ENCODE measurements at places on chromosomes 1 and 21.

DNA sequence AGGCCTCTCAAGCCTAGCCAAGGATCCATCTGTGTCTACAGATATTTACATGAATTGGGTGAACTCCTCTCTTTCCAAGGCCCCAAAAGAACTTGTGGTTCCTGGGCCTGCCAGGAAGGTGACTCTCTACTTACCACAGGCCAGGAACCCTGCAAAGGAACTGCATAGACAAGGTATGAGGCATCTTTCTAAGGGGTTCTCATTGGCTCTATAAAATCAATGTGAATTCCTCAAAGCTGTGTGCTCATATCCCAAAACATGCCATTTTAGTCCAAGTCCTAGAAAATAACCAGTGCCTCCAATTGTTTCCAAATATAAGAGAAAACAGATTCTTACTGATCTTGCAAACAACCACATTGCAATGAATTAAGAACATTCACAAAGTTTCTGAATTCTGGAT is 39.9 kb upstream of the RGL1 start:
- DNase-seq, result no peak

DNA sequence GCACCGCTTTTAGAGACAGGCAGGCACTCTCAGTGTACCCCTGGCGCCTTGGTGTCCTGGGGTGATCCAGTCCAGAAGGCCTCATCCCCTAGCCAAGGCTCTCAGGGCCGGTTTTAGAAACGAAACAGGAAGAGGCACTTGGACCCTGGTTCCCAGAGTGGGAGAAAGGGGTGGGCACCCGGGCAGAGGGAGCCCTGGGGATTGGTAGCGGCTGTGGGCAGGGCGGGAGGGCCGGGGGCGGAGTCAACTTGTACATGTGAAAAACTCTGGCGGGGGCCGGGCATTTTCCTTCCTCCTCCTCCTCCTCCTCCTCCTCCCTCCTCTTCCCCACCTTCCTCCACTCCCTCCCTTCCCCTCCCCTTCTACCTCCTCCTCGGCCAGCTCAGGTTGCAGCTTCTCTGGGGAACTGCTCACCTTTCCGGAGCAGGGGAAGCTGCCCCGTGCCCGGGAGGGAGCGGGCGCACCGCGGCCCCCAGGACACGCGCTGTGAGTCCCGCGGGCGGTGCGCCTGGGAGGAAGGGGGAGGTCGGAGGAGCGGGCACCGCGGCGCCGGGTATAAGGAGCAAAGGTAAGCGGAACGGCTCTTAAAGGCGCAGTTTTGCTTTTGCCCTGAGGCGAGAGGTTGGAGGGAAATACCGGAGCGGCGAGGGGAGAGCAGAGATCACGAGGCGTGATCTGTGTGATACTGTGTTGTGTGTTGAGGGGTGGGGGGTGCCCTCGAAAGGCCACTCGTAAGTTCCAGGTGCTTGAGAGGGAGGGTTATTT is at the start of gene CDK18:
Gene CDK18, plus strand, starts transcription at position 359 of the 765 bp plus-strand sequence. CDS start 18,499 bp downstream, outside the sequence.
- no peak for DNase-seq

DNA sequence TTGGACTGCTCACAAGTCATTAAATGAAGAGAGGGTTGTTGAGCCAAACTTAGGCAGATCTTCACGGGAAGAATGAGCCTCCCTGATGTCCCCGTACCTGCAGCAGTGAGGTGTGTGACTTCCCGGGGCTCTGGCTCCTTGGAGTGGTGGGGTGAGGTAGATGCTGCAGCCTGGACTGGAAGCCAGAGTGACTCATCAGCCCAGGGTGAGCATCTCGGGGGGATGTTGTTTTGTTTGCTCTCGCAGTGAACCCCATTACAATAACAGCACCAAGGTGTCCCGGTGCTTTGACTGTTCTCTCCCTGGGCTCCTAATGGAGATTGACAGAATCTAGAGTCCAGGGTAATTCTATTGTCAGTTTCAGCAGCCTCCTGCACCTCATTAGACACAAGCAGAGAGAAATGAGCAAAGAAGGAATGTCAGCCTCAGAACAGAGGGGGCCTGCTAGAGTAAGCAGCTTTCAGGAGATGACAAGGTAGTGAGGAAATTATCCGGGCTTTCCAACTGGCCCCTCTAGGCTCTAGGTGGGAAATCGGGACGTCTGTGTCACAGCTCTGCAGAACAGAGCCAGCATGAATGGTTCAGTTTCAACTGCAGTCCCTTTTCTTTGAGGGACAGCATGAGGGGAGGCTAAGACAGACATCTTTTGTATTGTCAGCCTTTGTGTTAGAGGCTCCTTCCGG is 36.0 kb upstream of the LRRN2 start:
- DNase-seq, result no peak

- DNase-seq, result peak; percentile 90
Measured at GRCh38 chr1:148334339-148335130, 148.6 kb downstream of the PPIAL4G start.

DNA sequence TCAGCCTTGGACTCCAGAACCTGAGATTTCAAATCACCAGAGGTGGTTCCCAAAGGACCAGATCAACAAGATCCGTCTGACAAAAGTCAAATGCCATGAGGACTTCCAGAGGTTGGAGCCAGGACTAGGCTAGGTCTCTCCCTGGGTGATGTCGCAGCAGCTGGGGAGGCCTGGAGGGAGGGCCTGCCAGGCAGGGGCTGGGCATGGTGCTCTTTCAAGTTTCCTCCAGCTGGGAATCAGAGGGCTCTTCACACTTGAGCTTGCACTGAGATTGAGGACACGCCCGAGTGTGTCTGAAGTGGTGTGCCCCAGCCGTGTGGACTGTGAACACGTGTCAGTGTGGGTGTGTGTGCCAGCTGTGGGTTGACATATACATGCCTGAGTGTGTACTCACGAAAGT is 21.3 kb upstream of the RSPO1 start:
- no peak for DNase-seq

- DNase-seq, result no peak
Measured at GRCh38 chr1:8077120-8077573, 51.0 kb upstream of the ERRFI1 start.

- DNase-seq, result no peak
Measured at GRCh38 chr1:59680044-59680443, 134.7 kb upstream of the HOOK1 start.

- DNase-seq, result no peak
Measured at GRCh38 chr1:33381977-33382376, 48.9 kb downstream of the PHC2 start.

DNA sequence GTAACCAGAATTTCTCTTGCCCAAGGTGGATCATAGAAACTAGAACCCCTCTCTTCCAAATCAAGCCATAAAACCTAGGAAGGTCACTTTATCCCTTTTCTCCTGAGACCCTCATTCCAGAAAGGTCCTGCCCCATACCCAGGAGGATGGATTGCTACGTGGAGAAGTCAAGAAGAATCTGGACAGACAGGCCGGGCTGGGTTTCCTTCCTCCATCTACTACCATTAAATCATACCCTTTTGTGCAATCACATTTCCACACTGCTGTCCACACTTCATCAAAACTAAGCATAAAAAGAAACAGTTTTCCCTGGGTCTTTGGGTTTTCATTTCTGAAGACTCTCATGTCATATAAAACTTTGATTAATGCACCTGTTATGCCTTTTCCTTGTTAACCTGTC is 65.4 kb downstream of the C21orf91 start:
- no peak for DNase-seq

GRCh38 chr1:30757352-30758120 is at the start of gene LAPTM5:
Gene LAPTM5, minus strand, starts transcription at chr1:30757774. Its CDS starts 29 bp downstream, at chr1:30757745.
- no peak for DNase-seq

DNA sequence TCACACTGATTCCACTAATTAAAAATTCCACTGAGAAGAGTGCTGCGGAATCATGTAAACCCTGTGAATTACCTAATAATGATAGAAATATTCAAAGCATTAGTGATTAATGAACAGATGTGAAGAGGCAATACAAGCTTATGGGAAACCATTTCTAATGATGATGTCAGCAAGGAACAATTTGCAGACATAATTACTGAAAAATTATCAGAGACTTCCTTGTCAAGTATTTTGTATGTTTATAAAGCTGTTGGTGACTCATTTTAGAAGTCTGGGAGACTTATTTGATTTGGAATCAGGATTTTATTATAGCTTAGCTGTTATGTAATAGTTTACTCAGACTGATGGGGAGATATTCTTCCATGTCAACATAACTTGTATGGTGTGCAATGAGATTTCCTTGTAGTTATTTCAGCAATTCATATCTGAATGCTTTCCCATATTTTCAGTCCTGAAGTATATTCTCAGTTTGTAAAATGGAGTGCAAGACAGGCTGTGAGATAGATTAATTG is 135.5 kb downstream of the TGFB2 start:
- DNase-seq, result no peak

DNA sequence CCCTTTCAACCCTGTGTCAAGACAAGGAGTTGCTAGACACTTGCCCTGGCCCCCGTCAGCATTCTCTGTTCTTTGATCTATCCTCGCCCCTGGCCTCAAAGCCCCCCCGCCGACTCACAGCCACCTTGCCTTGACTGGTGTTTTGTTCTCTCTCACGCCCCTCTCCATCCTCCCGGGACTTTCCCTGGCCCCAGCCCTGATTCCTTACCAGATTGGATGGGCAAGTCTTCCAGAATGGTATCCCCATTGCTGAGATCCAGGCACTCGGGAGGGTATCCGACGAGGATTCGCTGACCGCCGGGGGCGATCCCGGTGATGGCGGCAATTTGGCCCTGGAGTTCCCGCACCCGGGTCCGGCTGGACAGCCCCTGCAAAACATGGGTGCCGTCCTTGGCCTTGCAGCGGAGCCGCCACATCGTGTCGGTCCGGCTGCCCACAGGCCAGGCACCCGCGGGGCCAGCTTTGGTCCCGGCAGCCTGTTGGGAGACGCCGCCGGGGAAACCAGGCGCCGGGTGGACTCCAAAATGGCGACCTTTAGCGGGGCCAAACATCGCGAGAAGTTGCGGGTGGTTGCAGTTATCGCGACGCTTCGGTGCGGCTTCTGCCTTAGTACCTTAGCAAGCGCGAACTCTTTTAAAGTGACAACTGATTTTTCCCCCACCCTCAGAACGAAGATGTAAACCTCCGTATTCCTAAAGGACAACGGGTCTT is 373 bp downstream of the YOD1 start:
- DNase-seq, result peak; percentile 76

GRCh38 chr1:55246331-55246730 is 31.2 kb upstream of the USP24 start:
- no peak for DNase-seq

GRCh38 chr1:3548156-3548893 is 63.0 kb downstream of the MEGF6 start:
- DNase-seq, result no peak

DNA sequence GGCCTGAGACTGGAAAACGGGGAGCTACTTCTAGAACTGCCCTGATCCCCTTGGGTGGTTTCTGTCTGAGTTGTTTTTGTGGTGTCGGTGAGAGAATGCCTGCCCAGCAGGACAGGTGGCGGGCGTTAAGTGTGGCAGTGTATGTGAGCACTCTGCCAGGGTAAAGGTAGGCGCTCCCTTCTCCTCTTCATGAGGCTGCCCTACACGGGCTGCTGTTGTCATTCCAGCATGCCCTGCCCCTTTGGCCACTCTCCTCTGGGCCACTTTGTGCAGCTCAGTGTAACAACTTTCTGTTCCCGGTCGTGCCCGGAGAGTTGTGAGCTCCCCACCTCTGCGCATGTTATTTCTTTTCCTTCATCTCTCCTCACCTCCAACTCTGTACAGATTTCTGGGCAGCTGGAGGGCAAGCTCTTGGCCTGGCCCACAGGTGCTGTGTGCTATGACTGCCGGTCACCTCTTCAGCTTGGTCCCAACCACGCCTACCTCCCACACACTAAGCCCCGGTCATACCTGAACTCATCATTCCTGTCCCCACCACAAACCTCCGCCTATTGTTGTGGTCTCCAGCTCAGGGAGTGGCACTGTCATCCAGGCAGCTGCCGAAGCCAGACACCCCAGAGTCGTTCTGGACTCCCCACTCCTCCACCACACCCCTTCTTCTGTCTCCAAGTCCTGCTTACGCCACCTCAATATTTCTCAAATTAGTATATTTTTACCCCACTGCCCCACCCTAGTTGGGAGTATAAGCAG is 69.0 kb downstream of the GADD45A start:
- no peak for DNase-seq

- no peak for DNase-seq
Measured at GRCh38 chr1:208121813-208122364, 122.3 kb downstream of the PLXNA2 start.

GRCh38 chr1:118504221-118504644 is 319.2 kb upstream of the SPAG17 start:
- no peak for DNase-seq

- DNase-seq, result no peak
Measured at GRCh38 chr21:43935711-43936110, 70.7 kb downstream of the AGPAT3 start.
